NCI-H345 (cell line): ENCODE measurements at places on chromosomes 5 and 9.

DNA sequence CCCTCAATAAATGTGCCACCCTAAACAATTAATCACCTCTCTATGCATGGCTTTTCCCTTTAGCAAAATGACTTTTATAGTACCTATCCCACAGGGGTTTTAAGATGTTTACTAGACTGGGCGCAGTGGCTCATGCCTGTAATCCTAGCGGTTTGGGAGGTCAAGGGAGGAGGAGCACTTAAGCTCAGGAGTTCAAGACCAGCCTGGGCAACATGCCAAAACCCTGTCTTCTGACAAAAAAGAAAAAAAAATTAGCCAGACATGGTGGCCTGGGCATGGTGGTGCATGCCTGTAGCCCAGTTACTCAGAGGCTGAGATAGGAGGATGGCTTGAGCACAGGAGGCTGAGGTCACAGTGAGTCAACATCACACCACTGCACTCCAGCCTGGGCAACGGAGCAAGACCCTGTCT is 13.5 kb downstream of the SH3TC2 start:
- no peak for DNase-seq

- DNase-seq, result no peak
These were observed 6.7 kb upstream of the GAPT start for GRCh38 chr5:58484505-58484904.

GRCh38 chr5:76524868-76525267 is 98.3 kb downstream of the F2RL2 start:
- DNase-seq, result no peak

- no peak for DNase-seq
These were observed 21.7 kb downstream of the TRAF1 start for GRCh38 chr9:120904978-120905301.

- DNase-seq, result no peak
These were observed 51.1 kb downstream of the MPDZ start for GRCh38 chr9:13228431-13228830.

DNA sequence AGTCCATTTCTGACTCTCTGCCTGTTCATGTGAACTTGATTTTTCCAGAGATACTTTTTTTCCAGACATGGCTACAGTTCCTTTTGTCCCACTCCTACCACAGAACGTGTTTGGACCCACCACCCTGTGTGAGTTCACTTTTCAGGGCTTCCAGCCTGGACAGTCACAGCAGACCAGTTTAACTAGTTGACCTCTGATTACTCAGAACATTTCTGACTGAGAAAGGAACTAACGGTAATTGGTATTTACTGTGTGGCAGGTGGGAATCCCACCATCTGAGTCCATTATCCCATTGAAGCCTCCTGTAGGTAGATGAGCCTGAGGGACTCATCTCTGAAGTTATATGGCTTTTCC is 210.1 kb downstream of the GOLPH3 start:
- DNase-seq, result no peak

DNA sequence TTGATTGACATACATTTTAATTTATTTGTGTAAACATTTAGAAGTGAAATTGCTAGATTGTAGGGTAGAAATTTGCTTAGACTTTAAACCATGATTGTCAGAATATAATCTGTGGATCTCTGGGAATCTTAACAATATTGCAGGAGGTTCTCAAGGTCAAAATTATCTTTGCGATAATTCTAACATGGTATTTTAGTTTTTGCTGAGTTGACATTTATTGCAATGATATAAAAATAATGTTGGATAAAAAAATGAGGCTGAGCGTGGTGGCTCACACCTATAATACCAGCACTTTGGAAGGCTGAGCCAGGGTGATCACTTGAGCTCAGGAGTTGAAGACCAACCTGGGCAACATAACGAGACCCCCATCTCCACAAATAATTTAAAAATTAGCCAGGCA is 70.3 kb upstream of the SGCD start:
- DNase-seq, result no peak

- DNase-seq, result no peak
These were observed 47.6 kb downstream of the ANGPTL2 start for GRCh38 chr9:127074561-127075548.

GRCh38 chr5:133289686-133290367 is 238.0 kb downstream of the HSPA4 start:
- DNase-seq, result peak; percentile 77

DNA sequence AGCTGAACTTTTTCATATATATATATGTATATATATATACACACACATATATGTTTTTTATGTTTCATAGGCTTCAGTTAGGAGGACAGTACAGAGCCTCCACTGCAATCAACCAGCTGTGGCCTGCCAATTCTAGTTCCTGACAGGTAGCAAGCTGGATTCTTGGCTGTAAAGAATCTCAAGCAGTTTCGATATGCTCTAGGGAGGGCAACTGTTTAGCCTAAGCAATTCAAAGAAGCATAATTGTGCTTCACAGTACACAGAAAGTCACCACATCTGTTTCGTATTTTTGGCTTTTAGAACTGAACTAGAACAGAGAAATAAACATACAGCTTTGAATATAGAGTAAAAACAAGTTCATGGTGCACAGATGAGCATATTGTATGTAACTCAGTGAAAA is 152.4 kb upstream of the ARRDC3 start:
- no peak for DNase-seq

- DNase-seq, result no peak
These were observed 68.1 kb upstream of the ABL1 start for GRCh38 chr9:130766927-130767307.

DNA sequence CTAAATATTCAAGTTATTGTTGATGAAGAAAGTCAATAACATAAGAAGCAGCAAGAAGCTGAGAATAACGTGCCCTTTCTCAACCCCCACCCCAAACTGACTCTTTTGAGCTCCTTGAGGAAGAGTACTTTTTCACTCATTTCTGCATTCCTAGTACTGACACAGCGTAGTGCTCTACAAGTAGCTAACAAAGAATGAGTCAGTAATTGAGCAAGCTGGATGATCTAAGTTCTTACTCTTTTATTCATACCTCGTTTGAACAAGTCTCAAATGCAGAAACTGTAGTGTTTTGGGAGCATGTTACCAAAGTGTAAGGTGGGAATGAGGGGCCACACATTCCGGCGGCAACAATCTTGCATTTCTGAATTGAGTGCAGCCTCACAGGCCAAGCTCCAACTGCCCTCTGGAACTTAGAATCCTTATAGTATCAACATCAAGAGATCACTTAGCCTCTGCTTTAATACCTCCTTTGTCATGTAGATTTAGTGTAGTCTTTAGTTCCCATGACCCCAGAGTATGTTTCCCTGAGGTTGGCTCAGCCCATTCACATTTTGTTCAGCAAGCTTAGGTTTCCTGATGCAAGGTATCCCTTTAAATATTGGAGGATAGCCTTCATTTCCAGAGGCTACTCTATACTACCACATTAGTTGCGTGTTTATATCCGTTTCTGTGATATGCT is 152.0 kb downstream of the PRR16 start:
- DNase-seq, result no peak

DNA sequence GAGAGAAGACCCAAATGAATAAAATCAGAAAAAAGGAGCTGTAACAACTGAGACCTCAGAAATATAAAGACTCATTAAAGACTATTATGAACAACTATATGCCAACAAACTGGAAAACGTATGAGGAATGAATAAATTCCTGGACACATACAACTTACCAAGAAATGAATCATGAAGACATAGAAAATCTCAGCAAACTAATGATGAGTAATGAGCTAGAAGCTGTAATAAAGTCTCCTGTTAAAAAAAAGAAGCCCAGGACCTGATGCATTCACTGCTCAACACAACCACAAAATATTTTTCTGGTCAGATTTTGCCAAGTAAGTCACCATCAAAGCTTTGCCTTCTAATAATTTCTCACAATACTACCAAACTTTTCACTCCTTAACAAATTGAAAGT is 666.7 kb downstream of the LRRC70 start:
- no peak for DNase-seq

DNA sequence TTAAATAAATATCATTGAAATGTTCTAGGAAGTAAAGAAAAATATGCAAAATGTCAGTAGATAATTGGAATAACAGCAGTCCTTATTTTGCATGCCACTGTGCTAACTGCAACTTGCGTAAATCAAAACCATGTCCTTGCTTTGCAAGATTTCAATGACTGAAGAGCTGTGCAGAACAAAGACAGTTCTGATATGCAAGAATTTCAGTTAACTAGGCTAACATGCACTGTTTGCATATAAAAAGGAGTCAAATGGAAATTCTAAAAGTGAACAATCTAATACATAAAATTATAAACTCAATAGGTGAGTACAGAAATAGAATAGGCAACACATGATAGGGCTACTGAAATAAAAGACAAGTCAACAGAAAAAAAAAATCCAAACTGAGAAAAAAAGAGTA is 1844.6 kb upstream of the NUDT12 start:
- DNase-seq, result no peak

GRCh38 chr5:77972469-77973252 is 196.5 kb upstream of the TBCA start:
- no peak for DNase-seq

- DNase-seq, result peak; percentile 1
These were observed 334.5 kb downstream of the TLR4 start for GRCh38 chr9:118038713-118039112.

- no peak for DNase-seq
These were observed 60.3 kb upstream of the PARP8 start for GRCh38 chr5:50606179-50606578.

DNA sequence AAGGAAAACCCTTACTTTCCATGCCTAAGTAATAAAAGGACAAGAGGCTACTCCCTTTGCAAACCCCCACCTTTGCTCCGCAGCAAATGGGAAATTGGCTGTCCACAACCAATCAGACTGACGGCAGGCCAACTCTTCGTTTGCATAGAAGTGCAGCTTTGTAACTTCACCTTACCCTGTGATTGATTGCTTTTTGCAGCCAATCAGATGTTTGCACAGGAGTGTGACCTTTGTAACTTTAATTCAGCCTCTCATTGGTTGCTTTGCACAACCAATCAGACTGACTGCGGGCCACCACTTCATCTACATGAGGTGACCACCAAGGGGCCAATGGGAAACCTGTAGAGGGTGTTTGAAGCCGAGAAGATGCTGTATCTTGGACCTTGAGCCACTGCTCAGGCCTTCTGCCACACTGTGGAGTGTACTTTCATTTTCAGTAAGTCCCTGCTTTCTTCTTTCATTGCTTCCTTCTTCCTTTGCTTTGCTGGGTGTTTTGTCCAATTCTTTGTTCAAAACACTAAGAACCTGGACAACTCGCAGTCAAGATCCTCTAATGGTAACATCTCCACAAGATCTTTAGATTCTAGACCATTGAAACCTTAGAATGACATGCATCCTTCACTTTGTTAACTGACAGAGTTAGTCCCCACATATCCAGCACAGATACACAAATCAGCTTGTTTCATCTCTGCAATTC is 51.3 kb upstream of the FREM1 start:
- DNase-seq, result no peak

- no peak for DNase-seq
These were observed 461.9 kb upstream of the PAPPA start for GRCh38 chr9:115691693-115692092.

DNA sequence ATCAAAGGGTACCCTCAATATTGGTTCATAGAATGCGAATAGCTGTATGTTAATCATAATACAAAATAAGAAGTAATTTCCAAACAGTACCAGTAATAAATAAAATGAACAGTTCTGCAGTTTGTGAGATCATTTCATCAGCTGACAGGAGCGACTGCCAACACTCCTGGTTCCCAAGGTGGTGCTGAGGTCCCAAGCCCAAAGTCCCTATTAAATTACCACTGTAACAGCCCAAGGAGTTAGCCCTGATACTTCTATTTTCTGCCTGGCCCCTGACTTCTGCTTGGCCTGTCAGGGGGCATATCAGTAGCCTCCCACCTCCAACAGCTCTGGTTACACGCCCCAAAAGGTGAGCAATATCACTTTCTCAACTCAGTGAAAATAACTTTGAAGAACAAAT is 47.1 kb downstream of the ANKH start:
- no peak for DNase-seq

- DNase-seq, result no peak
These were observed 1.9 kb upstream of the ZDHHC11 start for GRCh38 chr5:852431-853401.

DNA sequence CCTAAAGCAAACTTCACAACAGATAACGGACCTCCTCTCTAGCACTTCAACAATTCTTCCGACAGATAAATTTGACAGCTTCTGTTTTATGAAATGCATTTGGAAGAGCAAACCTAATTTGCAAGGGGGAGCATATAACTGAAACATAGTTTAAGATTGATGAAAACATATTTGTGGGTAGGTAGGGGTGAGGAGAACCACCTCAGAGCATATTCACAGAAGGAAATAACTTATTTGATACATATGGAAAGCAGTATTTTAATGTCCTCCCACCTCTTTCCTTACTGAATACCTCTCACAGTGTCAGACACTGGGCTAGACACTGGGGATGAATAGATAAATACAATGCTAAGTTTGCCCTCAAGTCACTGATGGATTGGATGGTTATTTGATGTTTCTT is 384.8 kb downstream of the MAT2B start:
- DNase-seq, result no peak

GRCh38 chr9:19577411-19577810 is 168.6 kb downstream of the ACER2 start:
- no peak for DNase-seq

GRCh38 chr5:140338908-140339307 is 7.5 kb downstream of the HBEGF start:
- DNase-seq, result no peak

- DNase-seq, result no peak
These were observed 164.4 kb upstream of the NR3C1 start for GRCh38 chr5:143567583-143568504.

DNA sequence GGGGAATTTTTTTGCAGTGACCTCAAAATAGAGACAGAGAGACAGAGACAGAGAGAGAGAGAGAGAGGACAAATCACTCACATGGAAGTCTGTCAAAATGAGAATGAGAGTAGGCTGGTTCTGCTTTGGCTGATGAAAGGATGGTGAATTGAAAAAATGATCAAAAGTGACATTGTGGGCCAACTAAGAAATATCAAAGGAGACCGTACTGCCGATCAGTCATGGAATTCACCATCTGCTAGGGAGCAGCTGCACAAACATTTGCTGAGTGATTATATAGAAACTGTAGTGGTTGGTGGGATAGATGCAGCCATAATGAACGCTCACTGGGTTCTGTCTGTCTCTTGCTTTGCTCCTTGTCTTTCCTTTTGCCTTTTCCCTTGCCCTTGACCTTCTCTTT is 476.6 kb upstream of the SGCD start:
- no peak for DNase-seq

GRCh38 chr5:137794863-137795262 is 40.7 kb upstream of the HNRNPA0 start:
- no peak for DNase-seq
